ENCODE measurements at places on chromosomes 6 and 20. TPM values are rescaled to one million over a fixed set of nuclear protein-coding genes. Genes with fewer than 3 reads are reported as not detected.
A peak's percentile ranks its signal among the peaks of the same experiment; 100 is the strongest.

DNA sequence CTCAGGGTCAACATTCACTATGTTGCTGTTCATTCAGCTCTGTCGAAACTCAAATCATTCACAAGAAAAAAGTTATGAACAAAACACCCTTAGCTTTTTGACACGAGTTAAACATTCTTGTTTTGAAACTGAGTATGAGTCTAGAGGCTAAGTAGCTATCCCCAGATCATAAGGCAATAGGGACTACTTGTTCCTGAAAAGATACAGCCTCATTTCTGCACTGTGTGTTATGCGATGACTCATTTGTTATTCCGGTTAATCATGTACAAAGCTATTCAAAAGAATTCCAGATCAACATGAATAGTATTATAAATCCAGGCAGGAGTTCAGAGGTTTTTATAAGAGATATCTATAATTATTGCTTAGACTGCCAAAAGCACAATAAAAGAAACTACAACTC, 908.0 kb downstream of the QKI start:
- DNase-seq = no peak

DNA sequence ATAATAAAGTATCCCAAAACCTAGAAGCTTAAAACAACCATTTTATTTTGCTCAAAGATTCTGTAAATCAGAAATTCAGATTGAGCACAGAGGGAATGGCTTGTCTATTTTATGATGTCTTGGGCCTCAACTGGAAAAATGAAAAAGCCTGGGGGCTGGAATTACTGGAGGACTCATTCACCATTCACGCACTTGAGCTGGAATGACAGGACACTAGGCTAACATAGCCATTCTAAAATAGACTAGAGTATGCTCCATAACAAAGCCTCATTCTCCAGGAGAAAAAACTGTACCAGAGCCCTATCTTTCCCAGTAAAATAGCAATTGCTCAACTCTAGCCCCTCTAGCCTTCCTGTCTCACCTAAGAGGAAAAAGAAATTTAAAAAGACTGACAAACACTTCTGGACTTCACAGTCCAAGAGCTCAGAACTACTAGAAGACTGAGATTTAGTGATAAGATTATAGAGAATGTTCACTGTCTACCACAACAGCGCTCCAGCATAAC, 145.4 kb upstream of the BTBD3 start:
- no peak for DNase-seq

DNA sequence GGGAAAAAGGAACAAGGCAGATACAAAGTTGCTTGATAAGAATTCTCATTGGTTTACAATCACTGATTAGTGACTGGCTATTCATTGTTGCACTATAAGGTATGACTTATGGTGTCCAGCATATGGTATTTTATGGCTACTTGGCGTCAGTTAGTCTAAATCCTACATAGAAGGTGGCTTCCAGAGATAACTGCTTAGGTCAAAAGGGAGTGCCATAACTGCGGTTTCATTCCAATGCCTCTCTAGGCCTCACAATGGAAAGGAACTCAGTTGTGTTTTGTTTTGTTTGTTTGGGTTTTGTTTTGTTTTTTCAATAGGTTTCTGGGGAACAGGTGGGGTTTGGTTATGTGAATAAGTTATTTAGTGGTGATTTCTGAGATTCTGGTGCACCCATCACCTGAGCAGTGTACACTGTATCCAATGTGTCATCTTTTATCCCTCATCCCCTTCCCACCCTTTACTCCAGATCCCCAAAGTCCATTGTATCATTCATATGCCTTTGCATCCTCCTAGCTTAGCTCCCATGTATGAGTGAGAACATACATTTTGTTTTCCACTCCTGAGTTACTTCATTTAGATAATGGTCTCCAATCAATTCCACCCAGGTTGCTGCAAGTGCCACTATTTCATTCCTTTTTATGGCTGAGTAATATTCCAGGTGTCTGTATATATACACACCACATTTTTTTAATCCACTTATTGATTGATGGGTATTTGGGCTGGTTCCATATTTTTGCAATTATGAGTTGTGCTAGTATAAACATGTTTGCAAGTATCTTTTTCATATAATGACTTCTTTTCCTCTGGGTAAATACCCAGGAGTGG, 7.0 kb downstream of the GOPC start:
- DNase-seq = no peak

DNA sequence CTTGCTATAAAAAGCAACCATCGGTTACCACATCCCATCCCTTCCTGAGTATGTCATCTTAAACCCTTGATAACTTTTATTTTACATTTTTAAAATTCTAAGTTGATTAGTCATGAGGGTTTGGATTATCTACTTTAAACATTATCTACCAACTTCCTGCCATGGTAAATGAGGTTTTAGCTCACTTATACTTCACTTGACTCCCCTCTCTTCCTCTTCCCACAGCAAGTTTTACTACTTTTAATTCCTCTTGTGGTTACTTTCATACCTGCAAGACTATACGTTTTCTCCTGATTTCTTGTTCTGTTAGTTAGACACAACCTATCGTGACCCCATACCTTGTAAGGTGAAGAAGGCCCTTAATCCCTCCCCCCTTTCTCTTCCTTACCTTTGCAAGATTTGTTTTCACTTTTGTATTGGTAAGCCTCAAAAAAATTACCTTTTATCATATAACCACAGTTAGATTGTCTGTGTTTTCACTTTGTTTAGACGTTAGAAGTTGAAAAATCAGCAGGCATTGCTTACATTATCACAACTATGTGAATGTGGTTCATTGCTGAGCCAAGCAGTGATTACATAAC, 60.1 kb upstream of the OGFRL1 start:
- no peak for DNase-seq

DNA sequence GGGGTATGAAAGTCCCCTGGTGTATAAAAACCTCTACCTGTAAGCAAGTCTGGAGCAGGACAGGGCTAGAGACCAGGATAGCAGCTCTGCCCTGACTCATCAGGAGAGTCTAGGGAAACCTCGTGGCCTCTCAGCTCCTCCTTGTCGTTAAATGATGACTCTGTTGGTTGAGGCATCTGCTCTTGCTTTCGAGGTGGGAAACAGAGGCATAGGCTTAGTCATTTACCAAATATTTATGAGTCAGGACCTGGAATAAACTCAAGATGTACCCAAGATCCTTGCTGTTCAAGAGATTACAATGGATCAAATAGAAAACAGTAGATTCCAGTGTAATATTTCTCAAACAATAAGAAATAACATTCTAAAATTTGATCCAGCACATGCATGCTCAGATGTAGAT, 5.5 kb downstream of the MANBAL start:
- no peak for DNase-seq

GRCh38 chr6:150115769-150116168, 27.1 kb upstream of the PPP1R14C start:
- no peak for DNase-seq

- DNase-seq = no peak
Measured at GRCh38 chr6:7537565-7538174, 3.8 kb upstream of the DSP start.

DNA sequence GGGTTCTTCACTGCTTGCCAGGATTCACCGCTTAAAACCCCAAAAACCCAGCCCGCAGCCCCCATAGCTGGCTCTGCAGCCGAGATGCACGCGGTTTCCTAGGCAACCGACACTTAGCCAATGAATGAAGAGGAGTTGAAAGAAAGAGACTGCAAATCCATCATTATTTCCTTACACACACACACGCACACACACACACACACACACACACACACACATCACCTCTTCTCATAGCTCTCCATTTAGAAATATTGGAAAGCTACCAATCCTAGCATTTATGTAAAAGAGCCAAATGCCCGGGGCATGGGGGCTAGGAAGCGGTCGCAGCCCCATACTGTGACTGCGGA, 3.4 kb upstream of the TUBB2B start:
- DNase-seq = peak; percentile 63

GRCh38 chr6:13400772-13401171, 72.4 kb upstream of the TBC1D7 start:
- DNase-seq = no peak

- DNase-seq = peak; percentile 53
Measured at GRCh38 chr6:77650098-77650663, 2.7 kb upstream of the MEI4 start.

GRCh38 chr6:42269553-42269952, 51.9 kb upstream of the MRPS10 start:
- no peak for DNase-seq

GRCh38 chr20:12535316-12535715, 473.5 kb upstream of the SPTLC3 start:
- DNase-seq = no peak

DNA sequence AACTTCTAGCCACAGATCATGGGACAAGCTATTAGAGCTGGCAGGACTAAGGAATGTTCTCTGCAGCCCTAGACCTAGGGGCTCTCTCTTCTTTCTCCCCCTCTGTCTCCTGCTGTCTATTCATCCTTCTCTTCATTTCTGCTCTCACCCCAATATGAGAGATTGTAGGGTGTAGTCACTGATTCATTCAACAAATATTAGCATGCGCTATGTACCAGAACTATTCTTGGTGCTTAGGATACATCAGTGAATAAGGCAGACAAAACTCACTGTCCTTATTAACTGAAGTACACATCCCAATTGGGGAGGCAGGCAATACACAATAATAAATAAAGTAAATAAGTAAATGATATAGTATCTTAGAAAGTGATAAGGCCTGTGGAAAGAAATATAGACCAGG, 14.7 kb upstream of the SIRPB2 start:
- no peak for DNase-seq

GRCh38 chr6:166277892-166278578, 30.2 kb downstream of the PRR18 start:
- DNase-seq = no peak

DNA sequence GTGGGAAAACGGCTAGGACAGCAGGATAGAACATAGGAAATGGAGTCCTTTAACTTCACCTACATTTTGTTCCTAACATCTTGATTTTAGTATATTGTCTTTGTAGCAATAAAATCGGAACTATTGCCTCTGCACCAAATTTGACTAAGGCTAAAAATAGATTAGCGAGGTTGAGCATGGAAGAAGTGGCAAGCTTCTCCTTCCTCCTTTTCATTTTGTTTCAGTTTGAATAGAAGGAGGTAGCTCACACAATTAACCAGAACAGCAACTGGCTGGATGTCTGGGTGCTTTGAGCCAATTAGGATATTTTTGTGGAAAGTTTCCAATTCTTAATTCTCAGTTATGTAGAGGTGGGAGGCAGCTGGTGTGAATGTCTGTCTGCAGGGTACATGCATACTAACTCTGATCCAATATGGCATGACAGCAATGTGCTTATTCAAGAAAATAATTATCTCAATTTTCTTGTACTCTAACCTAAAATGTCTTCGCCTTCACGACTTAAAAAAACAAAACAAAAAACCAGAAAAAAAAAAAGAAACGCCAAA, 3.1 kb upstream of the HECA start:
- no peak for DNase-seq

GRCh38 chr20:23086056-23086566, at the start of gene CD93:
Gene CD93 (minus strand): TSS chr20:23086324. CDS start chr20:23086192, 132 bp downstream.
- DNase-seq = no peak

DNA sequence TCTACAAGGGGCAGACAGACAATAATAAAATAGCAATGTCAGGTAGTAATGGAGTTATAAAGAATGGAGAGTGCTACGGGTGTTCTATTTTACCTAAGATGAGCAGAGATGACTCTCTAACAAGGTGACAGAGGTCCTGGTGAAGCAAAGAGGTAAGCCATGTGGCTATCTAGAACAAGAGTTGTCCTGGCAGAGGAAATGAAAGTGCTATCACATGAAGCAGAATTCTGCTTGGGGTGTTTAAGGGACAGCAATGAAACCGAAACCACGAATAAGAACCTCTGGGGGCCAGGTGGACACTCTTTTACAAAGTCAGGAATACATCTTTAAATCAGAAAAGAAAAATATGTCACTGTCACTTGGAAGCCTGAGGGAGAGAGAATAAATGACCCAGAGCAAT, 37.9 kb upstream of the IRAK1BP1 start:
- DNase-seq = no peak

GRCh38 chr6:158021814-158022748, 40.4 kb downstream of the SYNJ2 start:
- DNase-seq = no peak

- no peak for DNase-seq
Measured at GRCh38 chr6:42038163-42038562, 12.2 kb upstream of the TAF8 start.

- peak; percentile 12 for DNase-seq
Measured at GRCh38 chr6:5084781-5085647, at the start of gene PPP1R3G. Gene PPP1R3G (plus strand): TSS chr6:5085341. CDS start chr6:5085486, 145 bp downstream.

DNA sequence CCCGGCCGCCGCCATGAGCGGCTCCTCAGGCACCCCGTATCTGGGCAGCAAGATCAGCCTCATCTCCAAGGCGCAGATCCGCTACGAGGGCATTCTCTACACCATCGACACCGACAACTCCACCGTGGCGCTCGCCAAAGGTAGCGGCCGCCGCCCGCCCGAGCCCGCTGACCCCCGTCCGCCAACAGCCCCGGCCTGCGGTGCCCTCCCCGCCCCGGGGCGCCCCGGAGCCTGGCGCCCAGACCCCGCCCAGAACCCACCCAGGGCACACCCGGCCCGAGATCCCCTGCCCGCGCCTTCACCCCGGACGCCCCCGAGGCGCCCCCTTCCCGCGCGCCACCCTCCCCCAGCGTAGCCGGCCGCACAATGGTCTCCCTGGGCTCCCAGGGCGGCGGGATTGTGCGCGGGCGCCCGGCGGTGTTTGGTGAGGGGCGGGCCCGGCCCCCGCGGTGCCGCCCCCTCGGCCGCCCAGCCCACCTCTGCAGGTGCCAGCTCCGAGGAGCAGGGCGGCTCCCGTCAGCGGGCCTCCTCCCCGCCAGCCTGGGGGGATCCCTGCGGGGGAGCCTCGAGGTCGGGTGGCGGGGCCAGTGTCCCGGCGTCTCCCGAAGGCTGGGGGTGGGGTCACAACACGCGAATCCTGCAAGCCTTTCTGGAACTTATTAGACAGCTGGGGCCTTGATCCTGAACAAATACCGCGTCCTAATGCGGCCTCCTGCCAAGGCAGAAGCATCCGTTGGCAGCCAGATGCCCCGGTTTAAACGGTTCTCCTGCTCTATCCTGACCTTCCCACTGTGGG, 577 bp downstream of the LSM14B start:
- DNase-seq = no peak

BNIP5 gene
- total RNA-seq = not detected

PNLDC1 gene
- 0.49 TPM for total RNA-seq

ZSCAN31 gene
- 6.7 TPM for total RNA-seq

EYS gene
- total RNA-seq = 0.40 TPM

PRSS16 gene
- 0.57 TPM for total RNA-seq

CLVS2 gene
- total RNA-seq = 1.3 TPM

WFDC12 gene
- not detected for total RNA-seq

TUBB1 gene
- total RNA-seq = not detected

Data from neural crest cell (in vitro differentiated cells).